ENCODE measurements at places on chromosomes 1 and 21.

- no peak for DNase-seq
Measured at GRCh38 chr1:29585201-29585600, 348.9 kb downstream of the PTPRU start.

GRCh38 chr1:186967656-186968394, 139.1 kb downstream of the PLA2G4A start:
- no peak for DNase-seq

DNA sequence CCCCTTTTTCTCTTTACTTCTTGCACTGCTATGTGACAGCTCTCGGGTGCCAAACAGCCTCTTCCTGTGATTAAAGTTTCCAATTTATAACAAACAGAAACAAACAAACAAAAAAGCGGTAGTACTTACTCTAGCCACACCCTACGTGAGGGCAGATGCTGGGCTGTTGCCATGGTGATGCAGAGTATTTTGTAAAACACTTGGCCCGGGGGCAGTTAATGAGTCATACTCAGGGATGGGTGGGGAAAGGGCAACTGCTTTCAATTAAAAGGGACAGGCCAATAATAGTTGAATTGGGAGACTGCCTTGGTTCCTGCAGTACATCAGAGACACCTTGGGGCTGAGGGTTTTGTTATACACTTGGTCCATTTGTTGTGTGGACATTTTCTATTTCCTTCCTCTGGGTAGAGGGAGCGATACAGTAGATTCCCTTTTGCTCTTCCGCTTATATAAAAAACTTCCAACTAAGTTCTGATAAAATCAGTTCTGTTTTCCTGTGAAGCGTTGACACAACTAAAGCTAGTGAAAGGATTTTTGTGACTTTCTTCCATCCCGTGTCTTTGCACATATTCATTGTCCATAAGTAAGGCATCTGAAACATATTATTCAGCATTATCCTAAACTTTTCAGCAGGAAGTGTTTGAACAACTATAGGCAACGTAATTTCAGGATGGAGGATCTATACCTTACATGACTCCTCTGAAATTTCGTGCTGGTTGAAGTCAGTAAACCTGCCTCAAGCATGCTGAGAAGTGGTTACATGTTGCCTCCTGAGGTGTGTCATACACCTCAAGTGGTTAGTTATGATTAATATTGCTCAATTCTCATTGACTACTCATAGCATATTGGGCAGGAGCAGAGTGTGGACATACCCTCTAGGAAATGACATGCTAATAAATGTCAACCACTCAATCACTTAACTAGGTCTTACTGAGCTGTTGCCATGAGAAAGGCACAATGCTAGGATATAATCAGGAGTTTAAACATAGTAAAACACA, 36.7 kb upstream of the THEM4 start:
- peak; percentile 88 for DNase-seq

- DNase-seq: no peak
Measured at GRCh38 chr1:183163316-183163715, 22.7 kb upstream of the LAMC2 start.

GRCh38 chr1:47523835-47524215, 86.0 kb downstream of the FOXD2 start:
- no peak for DNase-seq

DNA sequence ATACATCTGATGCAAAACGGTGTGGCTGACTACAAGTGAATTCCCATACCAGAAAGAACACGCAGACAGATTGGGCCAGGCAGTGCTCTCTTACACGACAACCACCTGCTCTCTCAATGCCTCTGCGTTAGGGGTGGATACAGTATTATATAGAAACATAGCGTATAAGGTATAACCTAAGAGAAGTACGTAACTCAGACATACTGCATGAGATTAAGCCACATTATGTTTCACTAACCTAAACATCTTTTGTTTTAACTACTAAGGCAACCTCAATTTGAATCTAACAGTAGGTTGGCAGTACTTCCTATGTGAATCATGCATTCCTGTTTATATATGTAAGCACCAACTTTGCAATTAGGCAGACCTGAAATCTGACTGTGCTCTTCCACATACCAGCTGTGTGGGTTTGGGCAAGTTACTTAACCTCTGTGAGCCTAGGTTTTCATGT, 58.1 kb upstream of the COA6 start:
- peak; percentile 35 for DNase-seq

GRCh38 chr1:28577052-28577678, 14.9 kb upstream of the RAB42 start:
- DNase-seq: no peak

DNA sequence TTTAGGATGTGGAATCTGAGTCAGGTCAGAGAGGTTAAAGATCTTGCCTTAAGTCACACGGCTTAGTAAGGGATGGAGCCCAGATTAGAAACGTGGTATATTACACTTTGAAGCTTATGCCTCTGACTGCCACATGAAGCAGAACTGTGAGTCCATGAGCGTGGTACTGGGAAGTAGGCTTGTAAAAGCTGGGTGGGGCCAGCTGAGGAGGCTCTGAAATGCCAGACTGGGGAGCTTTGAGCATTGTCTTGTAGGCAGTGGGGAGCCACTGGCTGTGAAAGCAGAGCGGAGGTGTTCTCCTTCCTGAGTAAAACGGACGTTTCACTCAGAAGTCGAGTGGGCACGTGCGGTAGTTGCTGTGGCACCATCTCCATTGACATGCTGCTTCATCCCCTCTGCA, 72.6 kb upstream of the USP24 start:
- peak; percentile 15 for DNase-seq

- peak; percentile 45 for DNase-seq
Measured at GRCh38 chr1:101178341-101178687, 58.5 kb upstream of the S1PR1 start.

DNA sequence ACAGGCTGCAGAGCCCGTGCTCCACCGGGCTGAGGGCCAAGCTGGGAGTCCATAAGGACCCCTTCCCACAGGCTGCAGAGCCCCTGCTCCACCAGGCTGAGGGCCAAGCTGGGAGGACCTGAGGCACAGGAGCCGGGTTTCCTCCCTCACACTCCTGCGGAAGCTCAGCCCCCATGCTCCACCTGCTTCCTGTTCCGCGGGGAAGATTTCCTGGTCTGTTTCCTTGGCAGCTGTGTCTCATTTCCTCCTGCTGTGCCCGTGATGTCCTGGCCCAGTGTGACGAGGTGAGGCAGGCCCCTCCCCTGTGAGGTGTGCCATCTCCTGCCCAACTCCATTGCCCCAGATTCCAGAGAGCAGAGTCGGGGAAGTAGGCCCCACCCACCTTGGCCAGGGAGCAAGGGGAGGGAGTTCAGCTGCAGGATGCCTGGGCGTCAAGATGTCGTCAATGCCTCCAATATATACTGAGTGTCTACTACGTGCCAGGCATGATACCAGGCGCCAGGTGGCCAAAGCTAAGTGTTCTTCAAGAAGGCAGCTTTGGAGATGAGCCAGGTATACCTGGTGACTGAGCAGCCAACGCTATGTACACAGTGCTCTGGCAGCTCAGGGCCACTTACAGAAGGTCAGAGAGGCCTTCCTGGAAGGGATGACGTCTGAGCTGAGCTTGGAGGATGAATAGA, 58.8 kb downstream of the NAV1 start:
- DNase-seq: no peak

GRCh38 chr1:82785268-82785790, 984.6 kb downstream of the ADGRL2 start:
- no peak for DNase-seq

GRCh38 chr1:47187231-47187925, 2.5 kb downstream of the PDZK1IP1 start:
- DNase-seq: no peak

DNA sequence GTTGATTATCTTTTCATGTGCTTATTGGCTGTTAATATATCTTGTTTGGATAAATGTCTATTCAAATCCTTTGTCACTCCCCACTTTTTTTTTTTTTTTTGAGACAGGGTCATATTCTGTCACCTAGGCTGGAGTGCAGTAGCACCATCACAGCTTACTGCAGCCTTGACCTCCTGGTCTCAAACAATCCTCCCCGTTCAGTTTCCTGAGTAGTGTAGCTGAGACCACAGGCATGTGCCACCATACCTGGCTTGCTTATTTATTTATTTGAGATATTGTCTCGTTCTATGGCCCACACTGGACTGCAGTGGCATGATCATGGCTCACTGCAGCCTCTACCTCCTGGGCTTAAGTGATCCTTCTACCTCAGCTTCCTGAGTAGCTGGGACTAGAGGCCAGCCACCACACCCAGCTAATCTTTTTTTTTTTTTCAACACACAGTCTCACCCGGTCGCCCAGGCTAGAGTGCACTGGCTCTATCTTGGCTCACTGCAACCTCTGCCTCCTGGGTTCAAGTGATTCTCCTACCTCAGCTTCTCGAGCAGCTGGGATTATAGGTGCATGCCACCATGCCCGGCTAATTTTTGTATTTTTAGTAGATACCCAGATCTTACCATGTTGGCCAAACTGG, 13.9 kb upstream of the MYCL start:
- DNase-seq: no peak

DNA sequence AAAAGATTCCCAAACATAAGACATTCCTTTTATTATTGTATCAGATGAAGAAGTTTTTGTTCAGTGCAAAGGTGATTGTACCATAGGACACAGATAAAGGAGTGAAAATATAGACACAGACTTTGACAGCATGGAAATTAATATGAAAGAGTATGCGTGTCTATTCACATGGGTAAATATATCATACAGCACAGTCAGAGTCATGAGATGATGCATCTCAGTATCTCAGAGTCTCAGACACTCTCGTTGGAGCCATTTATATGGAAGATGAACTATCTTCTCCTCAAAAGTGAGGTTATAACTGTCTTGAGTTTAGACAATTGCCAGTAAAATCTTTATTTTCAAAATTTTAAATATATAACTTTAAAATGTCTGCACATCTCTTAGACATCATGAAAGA, 158.4 kb upstream of the C8B start:
- no peak for DNase-seq

- DNase-seq: no peak
Measured at GRCh38 chr1:243520831-243521230, 265.0 kb downstream of the SDCCAG8 start.

DNA sequence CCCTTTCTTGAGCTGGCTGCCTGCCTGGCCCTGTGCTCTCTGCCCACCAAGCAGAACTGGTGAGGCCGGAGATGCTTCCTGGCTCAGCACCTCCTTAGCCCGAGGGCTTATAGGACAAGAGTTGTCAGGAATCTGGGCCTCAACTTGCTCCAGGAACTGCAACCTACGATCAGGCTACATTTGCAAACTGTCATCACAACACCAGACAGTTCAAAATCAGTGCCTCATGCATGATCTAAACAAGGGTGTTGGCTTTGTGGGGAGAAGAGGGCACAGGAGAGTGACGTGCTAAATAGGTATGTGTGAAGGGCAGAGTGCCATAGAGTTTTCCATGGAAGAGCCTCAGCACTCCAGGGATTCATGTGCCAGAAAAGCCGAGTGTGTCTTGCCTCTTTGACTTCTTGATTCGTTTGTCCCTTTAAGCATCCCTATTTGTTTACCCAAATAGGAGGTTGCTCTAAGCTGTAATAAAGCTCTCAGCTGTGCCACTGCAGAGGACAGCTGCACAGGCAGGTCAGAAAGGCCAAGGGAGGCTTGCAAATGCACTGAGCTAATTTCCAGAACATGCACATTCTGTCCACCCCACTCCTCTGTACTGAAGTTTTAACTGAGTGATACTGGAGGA, 30.2 kb upstream of the NEK2 start:
- DNase-seq: no peak

GRCh38 chr21:23809573-23809972, 1797.7 kb downstream of the MRPL39 start:
- no peak for DNase-seq

DNA sequence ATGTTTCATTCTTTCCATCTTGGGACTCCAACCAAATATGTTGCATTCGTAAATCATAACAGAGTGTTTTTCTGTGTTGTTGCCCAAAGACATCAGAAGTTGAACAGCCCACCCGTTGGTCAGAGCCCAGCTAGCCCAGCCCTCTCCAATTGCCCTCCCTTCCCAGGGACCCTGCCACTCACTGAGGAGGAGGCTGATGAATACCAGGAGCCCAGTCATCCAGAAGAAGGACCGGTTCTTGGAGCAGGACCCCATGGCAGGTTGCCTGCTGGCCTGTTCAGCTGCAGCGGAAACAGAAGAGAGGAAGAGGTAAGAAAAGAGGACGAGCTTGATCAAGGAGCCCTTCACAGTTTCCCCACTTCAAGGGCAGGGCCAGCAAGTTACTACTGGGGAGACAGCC, 172.2 kb upstream of the ETV3 start:
- no peak for DNase-seq

GRCh38 chr1:39877231-39877778, 6.0 kb downstream of the TRIT1 start:
- DNase-seq: no peak

- no peak for DNase-seq
Measured at GRCh38 chr1:241637604-241638003, 2.6 kb downstream of the CHML start.

DNA sequence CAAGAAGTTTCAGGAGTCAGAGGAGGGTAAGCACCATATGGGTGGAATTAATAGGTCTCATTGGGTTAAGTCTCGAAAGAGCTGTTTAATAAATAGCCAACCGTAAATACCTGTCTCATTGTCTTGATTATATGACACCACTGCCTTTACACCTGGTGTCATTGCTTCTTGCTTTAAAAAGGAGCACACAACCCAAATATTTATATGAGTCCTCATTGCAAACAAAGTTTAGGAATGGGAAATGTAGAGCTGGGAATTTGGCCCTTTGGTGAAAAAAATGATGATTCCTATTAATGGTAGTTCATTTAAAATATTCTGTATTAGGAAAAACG, 2.1 kb downstream of the BACH1 start:
- DNase-seq: no peak

GRCh38 chr1:241413386-241413785, 56.4 kb upstream of the RGS7 start:
- peak; percentile 12 for DNase-seq
